Stimulated activated CD8-positive, alpha-beta memory T cell treated with anti-CD3 and anti-CD28 coated beads, Interleukin-2, amount 100 ng/mL, for 1 hour (primary cell): ENCODE measurements at places on chromosomes 13 and 19.

DNA sequence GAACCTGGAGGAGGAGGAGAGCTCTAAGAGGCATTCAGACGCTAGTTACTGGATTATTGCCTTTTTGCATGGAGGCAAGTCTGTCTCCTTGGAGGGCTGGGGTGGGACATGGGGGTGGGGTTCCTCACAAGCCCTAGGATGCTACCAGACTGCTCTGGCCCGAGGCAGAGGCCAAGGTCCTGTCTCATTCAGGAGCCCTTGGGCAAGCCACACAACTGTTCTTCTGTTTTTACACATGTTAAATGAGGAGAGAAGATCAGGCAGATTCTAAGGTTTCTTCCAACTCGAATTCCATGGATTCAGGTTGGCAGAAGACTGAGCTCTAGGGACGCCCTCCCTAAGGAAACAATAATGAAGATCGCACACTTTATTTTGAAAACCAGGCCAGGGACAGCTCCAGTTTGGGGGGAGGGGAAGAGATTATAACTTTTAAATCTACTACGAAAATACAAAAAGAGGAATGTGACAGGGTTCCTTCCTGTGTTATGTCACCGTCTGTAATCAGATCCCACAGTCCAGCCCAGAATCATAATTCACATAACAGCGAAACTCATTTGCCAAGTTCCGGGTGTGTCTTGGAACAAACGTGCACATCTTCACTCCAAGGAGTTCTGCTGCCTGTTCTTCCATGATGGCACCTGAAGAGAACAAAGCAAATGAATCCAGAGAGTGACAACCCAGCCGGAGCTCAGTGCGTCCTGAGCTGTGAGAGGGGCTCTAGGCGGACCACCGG, 25.2 kb downstream of the IL17D start:
- DNase-seq = no peak

DNA sequence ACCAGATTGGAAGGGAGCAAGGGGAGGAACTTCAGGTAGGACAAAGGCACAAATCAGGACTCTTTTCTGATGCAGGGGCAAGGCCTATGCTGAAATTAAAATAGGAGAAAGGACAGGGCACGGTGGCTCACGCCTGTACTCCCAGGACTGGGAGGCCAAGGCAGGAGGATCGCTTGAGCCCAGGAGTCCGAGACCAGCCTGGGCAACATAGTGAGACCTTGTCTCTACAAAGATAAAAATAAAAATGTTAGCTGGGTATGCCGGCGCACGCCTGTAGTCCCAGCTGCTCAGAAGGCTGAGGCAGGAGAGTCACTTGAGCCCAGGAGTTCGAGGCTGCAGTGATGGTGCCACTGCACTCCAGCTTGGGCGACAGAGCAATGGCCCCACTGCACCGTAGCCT, 5.7 kb downstream of the SLC17A7 start:
- DNase-seq = no peak

DNA sequence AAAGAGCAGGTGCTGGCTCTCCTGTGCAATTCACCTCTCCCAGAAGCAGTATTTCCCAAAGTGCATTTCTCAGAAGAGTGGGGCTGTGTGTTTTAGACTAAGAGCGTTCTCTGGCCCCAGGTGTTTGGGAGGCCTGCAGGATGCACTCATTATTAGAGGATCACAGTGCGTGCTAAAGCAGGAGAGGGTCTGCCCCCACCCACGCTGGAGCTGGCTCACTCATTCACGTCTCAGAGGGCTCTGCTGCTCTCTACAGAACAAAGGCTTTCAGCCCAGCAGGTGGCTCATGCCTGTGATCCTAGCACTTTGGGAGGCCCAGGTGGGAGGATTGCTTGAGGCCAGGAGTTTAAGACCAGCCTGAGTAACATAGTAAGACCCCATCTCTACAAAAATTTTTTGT, 756.7 kb downstream of the UQCRFS1 start:
- DNase-seq = no peak

DNA sequence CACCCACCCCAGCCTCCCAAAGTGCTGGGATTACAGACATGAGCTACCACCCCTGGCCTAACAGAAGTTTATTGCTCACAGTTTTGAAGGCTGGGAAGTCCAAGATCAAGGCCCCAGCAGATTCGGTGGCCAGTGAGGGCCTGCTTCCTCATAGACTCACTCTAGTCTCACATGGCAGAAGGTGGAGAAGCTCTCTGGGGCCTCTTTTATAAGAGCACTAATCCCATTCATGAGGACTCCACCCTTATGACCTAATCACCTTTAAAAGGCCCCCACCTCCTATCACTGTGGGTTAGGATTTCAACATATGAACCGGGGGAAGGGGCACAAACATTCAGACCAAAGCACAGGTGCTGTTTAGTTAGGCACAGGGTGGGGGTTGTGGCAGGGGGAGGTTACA, 6.9 kb upstream of the SWSAP1 start:
- DNase-seq = no peak

DNA sequence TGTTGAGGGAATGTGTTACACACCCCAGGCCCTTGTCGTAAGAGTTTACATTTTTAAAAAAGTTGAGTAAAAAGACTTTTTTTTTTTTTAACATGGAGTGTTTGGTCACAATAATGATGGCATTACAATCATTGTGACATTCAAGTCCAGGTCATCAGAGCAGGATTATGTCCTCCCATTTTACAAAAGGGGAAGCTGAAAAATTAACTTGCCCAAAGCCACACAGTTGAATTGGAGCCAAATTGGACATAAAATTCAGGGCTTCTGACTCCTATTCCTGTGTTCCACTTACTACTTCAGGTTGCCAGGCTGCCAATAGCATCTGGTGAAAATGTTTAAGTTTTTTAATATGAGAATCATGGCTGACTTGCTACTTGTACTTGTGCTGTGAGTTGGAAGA, 49.3 kb downstream of the DLEU7 start:
- DNase-seq = no peak

DNA sequence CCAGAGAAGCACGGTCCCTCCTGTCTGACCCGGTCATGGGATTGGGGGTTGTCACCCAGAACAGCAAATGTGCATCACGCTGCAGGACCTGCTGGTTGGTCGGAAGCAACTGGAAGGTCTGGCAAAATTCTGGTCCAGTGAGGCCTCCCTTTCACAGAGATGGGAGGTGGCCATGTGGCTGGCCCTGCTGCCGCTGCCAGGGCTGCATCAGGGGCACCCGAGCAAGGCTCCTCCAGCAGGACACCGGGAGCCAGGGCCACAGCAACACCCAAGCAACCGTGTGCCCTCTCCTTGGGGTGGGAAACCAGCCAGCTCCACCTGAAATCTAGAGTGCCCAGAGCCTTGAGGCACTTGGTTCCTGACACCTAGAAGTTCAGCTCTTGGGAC, 11.5 kb upstream of the GAS6 start:
- DNase-seq = no peak

- no peak for DNase-seq
These were observed 1.0 kb downstream of the DIRAS1 start for GRCh38 chr19:2719920-2720776.

DNA sequence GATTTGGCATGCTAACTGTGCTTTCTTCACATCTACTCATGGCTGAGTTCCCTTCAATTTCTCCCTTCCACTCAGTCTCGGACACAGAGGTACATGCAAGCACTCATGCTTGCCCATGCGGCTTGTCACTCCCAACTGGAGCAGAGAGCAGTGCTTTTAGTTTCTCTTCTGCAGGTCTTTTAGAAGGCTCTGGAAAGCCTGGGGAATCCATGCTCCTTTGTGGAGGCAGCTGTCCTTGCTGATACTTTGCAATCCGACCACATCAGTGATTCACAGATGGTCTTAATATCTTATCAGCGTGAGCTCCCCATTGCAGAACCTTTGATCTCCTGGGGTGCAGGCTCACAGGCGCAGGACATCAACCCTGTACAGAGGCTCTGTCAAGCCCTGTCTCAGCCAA, 203.9 kb downstream of the COL4A1 start:
- DNase-seq = no peak

- no peak for DNase-seq
These were observed 126.1 kb upstream of the SOX1 start for GRCh38 chr13:111940892-111941291.

DNA sequence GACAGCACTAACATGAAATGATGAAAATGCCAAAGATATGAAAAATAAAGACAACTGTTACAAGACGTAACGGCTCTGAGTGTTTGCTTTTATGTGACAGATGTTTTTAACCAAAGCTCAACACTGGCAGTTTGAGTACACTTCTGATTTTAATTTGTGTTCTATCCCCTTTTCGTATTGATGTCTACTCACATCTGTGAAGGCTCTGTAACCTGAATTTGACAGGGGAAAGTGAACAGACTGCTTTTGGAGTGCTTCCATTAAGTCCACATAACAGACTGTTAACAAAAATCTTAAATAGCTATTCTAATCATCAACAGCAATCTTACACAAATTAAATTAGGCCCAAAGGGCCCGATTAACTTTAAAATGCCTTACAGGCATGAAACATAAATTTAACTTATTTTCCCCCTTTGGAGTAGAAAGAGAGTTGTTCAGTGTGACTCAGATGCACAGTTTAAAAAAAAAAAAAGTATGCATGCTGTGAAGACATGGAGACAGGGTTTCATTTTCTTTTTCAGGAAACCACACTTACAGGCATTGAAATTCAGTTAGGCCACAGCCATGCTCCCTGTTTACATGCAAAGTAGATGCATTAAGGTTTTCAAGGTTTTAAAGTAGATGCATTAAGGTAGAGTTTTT, 16.3 kb upstream of the RNASEH2B start:
- no peak for DNase-seq

DNA sequence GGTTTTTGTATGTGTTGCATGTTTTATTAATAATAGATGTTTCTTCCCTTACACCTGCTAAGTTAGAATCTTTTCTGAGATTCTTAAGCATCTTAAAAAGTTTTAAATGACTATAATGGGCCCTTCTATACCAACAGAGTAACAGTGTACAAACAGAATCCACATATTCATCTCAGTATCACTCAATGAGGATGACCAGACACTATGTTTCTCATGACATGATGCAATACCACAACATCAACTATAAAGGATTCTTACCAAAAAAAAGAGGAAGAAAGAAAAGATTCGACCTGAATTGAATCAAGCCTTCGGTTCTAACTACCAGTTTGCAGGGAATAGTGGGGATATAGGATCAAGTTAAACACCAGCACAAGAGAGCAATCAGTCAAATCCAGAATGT, 56.5 kb downstream of the INTS6 start:
- no peak for DNase-seq

- DNase-seq = no peak
These were observed 2.3 kb upstream of the C1QTNF9B start for GRCh38 chr13:23899555-23899954.

DNA sequence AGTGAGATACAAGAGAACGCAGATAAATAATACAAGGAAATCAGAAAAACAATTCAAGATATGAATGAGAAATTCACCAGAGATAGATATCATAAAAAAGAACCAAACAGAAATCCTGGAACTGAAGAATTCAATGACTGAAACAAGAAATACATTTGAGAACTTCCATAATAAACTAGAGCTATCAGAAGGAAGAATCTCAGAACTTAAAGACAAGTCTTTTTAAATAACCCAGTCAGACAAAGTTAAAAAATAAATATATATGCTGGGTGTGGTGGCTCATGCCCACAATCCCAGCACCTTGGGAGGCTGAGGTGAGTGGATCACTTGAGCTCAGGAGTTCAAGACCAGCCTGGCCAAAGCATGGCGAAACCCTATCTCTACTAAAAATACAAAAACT, 28.7 kb upstream of the N4BP2L1 start:
- no peak for DNase-seq

DNA sequence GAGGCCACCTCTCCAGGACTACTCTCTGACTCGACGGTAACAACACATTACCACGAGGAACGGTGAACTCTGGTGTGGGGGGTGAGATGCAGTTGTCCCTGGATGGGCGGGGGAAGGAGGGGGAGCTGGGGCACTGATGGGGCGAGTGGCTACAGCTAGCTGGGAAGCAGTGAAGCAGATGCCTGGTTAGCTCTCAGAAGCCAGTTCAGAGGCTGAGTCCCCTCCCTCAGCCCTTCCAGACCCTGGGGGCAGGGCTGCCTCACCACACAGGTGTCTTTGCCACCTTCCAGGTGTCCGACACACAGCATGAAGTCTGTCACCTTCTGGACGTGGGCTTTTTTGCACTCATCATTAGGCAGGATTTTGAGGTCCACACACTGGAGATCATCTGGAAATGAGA, 4.0 kb downstream of the KLK1 start:
- DNase-seq = no peak

DNA sequence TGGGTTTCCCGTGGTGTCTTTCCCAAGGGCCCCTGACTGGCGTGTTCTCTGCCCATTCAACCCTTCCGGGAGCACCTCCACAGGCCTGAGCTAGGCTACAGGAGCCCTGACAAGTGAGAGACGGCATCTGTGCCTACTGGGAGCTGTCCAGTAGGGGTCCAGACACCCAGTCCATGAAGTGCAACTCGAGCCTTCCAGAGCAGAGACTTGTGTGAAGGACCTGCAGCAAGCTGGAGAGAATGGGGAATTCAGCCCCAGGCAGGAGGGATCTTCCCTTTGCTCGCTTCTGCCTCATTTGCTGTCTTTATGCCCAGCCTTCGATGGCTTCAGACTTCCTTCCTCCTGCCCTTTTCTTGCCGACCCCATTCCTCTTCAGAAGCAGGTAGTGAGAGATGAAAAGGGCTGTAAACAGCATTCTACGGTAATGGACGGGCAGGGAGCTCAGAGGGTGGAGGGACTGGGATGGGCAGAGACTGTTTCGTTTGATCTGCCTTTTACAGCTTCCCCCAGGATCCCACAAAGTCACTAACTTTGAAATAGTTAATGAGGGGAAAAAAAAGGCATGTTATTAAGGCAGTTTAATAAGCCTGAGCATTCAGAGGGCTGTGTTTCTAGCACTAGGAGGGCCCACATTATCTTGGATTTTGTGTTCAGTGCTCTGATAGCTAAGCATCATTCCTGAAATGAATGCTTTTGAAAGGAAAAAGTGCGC, 327.6 kb downstream of the FGF9 start:
- no peak for DNase-seq

- DNase-seq = no peak
These were observed 64.3 kb upstream of the SIAH3 start for GRCh38 chr13:45915686-45916439.

GRCh38 chr13:107883561-107884175, 331.7 kb downstream of the LIG4 start:
- DNase-seq = no peak

DNA sequence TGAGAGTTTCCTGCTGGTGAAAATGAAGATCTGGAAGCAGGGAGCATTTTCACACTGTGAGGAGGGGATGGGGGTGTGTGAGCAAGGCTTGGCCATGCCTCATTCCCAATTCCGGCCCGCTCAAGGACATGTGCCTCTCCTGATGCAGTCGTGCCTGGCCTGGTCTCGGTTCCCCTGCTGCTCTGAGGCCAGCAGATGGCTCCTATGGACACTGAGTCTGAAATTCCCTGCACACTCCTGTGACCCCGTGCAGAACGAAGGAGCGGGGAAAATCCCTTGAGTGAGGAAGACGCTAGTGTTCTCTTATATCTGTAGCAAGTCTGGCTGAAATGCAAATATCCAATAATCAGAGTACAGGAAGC, 363 bp upstream of the ZNF763 start:
- DNase-seq = no peak
